ENCODE measurements at places on chromosomes 5 and 9. TPM values are rescaled to one million over a fixed set of nuclear protein-coding genes. Genes with fewer than 3 reads are reported as not detected.
A peak's percentile ranks its signal among the peaks of the same experiment; 100 is the strongest.

GRCh38 chr9:129176701-129177442 lies 1.2 kb downstream of the IER5L start:
- peak; percentile 81 for DNase-seq

DNA sequence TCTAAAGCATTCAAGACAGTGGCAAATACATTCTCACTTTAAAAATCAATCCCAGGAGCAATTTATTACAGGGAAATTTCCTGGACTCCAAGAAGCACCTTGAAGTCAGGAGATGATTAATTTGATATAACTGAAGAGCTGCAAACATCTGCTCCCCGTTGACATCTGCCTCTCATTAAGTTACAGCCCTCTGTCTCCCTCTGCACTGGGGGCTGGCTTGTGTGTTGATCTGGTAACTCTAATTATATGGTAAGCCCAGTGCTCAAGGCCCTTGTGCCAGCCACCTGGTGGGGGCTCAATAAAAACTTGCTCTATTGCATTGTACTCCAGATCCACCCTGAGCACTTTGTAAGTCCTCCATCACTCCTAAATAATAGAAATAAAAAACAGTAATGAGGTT lies 131.1 kb upstream of the ZNF462 start:
- DNase-seq: no peak

DNA sequence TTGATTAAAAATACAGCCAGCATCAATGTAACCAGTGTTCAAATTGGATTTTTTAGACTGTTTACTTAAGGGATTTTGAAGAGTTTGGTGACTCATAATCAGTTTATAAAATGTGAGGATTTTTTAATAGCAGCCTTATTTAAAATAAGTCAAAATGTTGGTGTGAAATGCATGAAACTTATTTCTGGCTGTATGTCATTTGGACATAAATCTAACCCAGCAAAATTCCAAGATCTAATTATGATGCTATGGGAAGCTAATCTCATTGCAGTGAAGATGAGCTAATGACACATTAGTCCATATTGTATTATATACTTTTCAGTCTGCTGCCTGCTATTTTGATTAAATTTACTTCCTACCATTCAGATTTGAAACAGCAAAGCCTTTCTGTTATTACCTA lies 140.3 kb downstream of the AOPEP start:
- DNase-seq: no peak

GRCh38 chr5:146595088-146595487 lies 79.1 kb upstream of the GPR151 start:
- DNase-seq: no peak

GRCh38 chr5:112257976-112258375 lies 161.1 kb downstream of the EPB41L4A start:
- DNase-seq: no peak

The PHPT1 gene
- 283 TPM for polyA plus RNA-seq

The ZBED3 gene
- 8.9 TPM for polyA plus RNA-seq

The ACER2 gene
- polyA plus RNA-seq: 0.28 TPM

The RALGPS1 gene
- polyA plus RNA-seq: 9.4 TPM

Measured in kidney (tissue), 22 donors.